ENCODE measurements at places on chromosomes 2 and 18. TPM values are rescaled to one million over a fixed set of nuclear protein-coding genes. Genes with fewer than 3 reads are reported as not detected.

- no peak overlapping the region for H3K4me3 ChIP-seq
- peaks cover 5% of the 10 kb centered on the region for H3K27me3 ChIP-seq
- H3K4me1 ChIP-seq, result no peaks in the 10 kb centered on the region
- no peak overlapping the region for H3K27ac ChIP-seq
- DNase-seq, result no peak
- H3K36me3 ChIP-seq, result no peaks in the 10 kb centered on the region
Measured at GRCh38 chr2:128359841-128360240, 41.2 kb upstream of the HS6ST1 start.

GRCh38 chr2:216090369-216090786 lies 8.7 kb downstream of the TMEM169 start:
- no peak for DNase-seq
- H3K27me3 ChIP-seq, result no peaks in the 10 kb centered on the region
- peaks cover 17% of the 10 kb centered on the region for H3K4me1 ChIP-seq
- H3K36me3 ChIP-seq, result no peaks in the 10 kb centered on the region
- no peak overlapping the region for H3K4me3 ChIP-seq
- no peak overlapping the region for H3K27ac ChIP-seq

DNA sequence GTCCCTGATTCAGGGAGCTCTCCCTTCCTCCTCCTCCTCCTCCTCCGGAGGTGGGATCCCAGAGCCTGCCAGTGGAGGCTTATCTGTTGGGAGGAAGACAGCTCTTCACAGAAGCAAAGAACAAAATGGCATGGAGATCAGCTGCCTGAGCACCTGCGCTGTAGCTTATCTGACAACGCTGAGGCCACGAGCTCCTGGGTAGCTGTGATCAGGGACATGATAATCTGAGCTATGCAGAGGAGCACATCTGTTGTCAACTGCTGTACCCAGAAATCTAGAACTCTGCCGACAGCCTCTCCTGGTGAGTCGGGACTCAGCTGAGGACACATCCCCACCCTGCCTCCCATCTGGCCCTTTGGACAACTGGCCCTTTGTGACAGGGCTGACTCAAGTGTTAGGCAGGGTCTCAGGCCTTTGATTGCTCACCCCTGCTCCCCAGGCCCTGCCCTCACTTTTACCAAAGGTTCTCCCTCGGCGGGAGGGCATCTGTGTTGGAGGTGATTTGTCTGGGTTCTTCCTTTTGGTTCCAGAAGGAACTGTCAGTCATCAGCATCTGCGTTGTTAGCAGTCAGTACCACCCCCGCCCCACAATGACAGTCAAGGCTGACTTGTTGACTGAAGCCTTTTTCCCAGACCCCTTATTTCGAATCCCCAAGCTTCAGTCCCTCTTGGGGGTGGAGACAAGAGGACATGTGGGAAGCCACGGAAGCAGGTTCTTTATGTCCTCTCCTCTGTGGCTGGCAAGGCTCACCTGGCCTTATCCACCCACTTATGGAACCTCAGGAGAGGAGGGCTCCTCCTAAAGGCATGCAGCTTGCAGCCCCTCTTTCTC lies 5.9 kb upstream of the CNNM3 start:
- no peak for DNase-seq
- peaks cover 8% of the 10 kb centered on the region for H3K36me3 ChIP-seq
- H3K27me3 ChIP-seq, result no peaks in the 10 kb centered on the region
- peaks cover 35% of the 10 kb centered on the region for H3K4me1 ChIP-seq
- no peak overlapping the region for H3K4me3 ChIP-seq
- H3K27ac ChIP-seq, result no peak overlapping the region

GRCh38 chr2:154331784-154332183 lies 366.7 kb upstream of the KCNJ3 start:
- H3K27me3 ChIP-seq, result no peaks in the 10 kb centered on the region
- no peak overlapping the region for H3K4me3 ChIP-seq
- no peaks in the 10 kb centered on the region for H3K36me3 ChIP-seq
- no peaks in the 10 kb centered on the region for H3K4me1 ChIP-seq
- no peak for DNase-seq

DNA sequence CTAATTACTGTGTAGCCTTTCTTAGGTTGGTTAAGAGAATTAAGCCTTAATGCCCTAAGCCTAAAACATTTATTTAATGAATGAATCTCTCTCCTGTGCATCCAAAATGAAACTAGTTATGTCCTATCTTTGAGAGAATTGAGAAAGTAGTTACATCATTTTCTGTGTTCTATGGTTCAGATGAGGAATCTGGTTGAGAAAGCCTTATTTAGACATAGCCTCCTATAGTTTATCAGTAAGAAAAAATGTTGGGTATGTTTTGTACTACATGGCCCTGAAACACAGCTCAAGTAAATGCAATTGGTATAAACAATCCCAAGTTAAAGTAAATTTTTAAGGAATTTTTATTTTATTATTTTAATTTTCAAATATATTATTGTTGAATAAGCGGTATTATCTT lies 25.9 kb upstream of the RAMP1 start:
- H3K4me1 ChIP-seq, result no peaks in the 10 kb centered on the region
- no peak overlapping the region for H3K4me3 ChIP-seq
- no peaks in the 10 kb centered on the region for H3K36me3 ChIP-seq
- H3K27ac ChIP-seq, result no peak overlapping the region
- no peaks in the 10 kb centered on the region for H3K27me3 ChIP-seq

DNA sequence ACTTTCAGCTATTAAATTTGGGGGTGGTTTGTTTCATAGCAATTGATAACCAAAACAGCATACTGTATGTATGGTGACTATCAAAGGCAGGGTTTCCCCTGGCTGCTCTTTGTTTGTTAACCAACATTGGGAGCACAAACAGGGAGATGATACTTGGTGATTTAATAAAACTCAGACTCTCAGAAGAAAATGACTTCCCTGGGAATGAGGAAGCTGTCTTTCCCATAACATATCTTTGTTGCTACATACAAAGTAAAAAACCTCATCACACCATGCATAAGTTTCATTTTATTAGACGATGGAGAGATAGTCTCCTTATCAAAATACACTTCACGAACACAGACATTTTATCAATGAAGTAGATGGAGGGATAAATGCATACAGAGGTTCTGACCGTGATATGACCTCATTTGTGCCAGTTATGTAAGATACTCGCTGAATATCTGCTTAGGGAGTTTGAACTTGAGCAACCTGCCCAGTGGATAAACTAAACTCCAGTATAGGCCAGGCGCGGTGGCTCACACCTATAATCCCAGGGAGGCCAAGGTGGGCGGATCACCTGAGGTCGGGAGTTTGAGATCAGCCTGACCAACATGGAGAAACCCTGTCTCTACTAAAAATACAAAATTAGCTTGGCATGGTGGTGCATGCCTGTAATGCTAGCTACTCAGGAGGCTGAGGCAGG lies 3.8 kb upstream of the NFE2L2 start:
- no peaks in the 10 kb centered on the region for H3K27me3 ChIP-seq
- DNase-seq, result no peak
- H3K4me1 ChIP-seq, result peaks cover 25% of the 10 kb centered on the region
- no peak overlapping the region for H3K4me3 ChIP-seq

The FZD7 gene
- 1.2 TPM for total RNA-seq

DNA sequence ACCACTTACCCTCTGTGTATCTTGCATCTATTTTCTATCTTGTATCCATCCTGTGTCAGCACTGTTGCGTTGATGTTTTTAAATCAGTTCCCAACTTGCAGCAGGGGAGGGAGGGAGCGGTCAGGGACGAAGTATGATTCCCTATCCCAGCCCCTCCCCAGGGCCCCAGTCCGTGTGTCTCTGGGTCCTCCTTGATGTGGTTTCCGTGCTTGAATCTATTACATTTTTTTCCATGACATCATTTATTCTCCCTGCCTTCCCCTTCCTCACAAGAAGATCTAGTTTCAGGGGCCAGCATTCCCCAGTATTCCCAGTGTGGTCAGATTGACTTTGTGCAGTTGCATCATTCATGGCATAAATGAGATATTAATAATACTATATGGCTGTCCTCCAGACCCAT lies 479.3 kb downstream of the PTPRM start:
- no peaks in the 10 kb centered on the region for H3K4me1 ChIP-seq
- H3K27me3 ChIP-seq, result no peaks in the 10 kb centered on the region
- DNase-seq, result no peak
- H3K36me3 ChIP-seq, result no peaks in the 10 kb centered on the region

DNA sequence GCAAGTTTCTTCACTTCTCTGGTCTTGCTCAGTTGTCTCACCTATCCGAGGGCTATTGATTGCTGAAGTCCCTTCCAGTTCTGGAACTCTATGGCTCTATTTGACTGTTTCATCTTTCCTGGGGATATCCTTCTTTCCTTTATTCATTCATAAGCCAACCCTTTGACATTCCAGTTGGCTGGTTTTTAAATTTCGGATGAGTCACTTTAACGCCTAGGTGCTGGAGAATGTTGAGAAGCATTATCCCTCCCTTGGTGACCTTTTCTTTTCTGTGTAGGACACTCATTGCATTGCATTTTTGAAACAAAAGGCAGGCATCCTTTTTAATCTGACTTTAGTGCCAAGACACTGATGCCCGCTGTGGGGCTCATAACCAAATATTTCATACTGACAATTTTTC lies 307.1 kb downstream of the TSN start:
- H3K27ac ChIP-seq, result no peak overlapping the region
- H3K4me1 ChIP-seq, result no peaks in the 10 kb centered on the region
- no peaks in the 10 kb centered on the region for H3K36me3 ChIP-seq
- no peak overlapping the region for H3K4me3 ChIP-seq
- no peaks in the 10 kb centered on the region for H3K27me3 ChIP-seq

Measured in naive thymus-derived CD8-positive, alpha-beta T cell (primary cell).